ENCODE measurements at places on chromosomes 6 and 20.

GRCh38 chr6:155495011-155495768 lies 39.6 kb upstream of the NOX3 start:
- no peak for DNase-seq

GRCh38 chr6:148745926-148746325 lies 904 bp upstream of the UST start:
- no peak for DNase-seq

- peak; percentile 28 for DNase-seq
These were observed 31.6 kb upstream of the LY86 start for GRCh38 chr6:6556738-6557503.

GRCh38 chr6:26158076-26158580 lies 70.9 kb downstream of the HFE start:
- no peak for DNase-seq

DNA sequence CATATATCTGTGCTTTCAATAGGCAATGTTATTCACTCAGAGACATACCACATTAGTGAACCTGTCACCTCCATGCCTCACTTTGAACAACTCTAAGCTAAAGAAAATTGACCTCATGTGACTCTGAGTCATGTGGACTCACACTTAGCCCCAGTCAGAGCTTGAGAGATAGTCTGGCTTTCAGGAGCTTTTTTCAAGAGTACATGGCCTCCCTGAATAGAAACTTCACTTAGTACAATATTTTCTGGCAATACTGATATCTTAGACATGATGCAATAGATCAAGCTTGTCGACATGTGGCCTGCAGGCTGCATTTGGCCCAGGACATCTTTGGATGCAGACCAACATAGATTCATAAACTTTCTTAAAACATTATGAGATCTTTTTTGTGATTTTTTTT lies 8.5 kb downstream of the SPTLC3 start:
- no peak for DNase-seq

- DNase-seq = peak; percentile 59
These were observed 243.7 kb downstream of the ARID1B start for GRCh38 chr6:157020881-157021343.

DNA sequence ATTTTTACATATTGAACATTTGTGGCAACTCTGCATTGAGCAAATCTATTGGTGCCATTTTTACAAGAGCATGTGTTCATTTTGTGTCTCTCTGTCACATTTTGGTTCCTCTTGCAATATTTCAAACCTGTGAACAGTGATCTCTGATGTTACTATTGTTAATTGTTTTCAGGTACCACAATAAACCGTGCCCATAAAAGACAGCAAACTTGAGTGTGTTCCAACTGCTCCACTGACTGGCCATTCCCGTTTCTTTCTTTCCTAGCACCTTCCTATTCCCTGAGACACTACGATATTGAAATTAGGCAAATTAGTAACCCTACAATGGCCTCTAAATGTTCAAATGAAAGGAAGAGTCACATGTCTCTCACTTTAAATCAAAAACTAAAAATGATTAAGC lies 79.6 kb downstream of the REV3L start:
- no peak for DNase-seq

DNA sequence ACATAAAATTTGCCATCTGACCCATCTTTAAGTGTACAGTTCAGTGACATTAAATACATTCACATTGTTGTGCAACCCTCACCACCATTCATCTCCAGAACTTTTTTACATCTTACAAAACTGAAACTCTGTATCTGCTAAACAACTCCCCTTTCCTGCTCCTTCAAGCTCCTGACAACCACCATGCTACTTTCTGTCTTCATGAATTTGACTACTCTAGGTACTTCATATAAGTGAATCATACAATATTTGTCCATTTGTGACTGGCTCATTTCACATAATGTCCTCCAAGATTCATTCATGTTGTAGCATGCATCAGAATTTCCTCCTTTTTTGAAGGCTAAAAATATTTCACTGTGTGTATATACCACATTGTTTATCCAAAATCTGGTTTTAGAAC lies 86.9 kb upstream of the SMLR1 start:
- no peak for DNase-seq

DNA sequence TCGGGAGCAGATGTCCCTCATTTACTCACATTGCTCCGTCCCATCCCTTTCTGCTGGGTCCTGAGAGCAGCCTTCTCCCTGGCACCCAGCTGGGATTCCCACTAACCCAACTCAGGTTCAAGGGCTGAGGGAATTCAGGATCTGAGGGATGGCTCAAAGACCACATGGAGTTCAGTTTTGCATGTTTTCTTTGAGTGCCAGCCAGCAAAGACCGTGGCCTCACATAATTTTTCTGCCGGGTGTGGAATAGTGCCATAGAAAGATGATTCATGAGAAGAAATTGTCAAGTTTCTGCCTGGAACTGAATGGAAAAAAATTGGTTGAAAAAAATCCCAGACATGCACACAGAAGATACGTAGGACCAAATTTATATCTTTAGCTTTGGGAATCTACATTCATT lies 168.6 kb downstream of the CD83 start:
- DNase-seq = no peak

- no peak for DNase-seq
These were observed 44.7 kb downstream of the RSPH3 start for GRCh38 chr6:158955255-158955654.

- DNase-seq = no peak
These were observed 13.5 kb upstream of the ENPP4 start for GRCh38 chr6:46116289-46116688.

DNA sequence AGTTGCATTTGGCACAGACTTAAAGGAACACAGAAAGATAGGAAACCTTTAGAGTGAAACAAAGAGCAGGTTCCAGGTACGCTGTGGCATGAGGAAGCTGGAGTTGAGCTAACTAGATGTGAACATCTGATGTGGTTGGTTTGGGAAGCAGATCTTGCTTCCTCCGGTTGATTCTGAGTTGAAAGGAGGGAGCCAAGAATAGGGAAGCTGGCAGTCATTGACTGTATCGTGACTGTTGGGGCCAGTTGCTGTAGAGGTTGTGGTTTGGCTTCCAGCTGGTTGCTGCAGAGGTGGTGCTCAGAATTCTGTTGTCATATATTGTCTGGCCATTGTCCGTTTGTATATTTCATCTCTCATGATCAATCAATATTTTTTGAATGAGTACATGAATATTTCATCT lies 325.9 kb downstream of the PLCB1 start:
- no peak for DNase-seq

DNA sequence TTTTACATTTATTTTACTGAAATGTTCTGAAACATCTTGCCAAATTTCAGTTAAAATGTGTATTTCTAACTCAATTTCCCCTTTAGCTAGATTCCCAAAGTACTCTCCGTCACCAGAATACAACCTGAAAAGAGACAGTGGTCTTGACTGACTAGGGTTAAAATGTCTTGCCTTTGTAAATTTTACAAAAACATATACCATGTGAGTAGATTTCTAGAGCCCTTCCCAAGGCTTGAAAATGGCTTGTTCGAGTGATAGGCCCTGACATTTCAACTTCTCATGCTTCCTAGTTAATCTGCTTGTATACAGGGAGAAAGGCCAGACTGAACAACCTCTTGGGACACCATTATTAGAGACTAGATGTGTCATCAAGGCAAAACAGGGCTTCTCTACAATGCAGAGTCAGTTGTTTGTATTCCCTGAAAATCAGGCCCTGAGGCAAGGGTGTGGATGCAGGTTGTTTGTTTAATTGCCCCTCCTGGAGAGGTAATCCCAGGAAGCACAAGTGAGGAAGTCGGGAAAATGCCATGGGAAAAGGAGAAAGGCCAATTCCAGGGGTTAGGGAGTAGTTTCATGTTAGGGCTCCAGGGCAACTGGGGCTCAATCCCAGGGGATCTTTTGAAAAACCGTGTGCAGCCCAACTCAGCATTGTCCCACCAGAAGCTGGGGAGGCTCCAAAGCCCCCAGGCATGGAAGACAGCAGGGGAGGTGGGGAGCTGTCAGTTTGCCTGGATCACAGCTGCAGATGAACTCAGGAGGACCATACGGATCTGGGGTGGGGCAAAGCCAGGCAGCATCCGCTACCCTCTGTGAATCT lies 11.6 kb upstream of the TFB1M start:
- DNase-seq = no peak

DNA sequence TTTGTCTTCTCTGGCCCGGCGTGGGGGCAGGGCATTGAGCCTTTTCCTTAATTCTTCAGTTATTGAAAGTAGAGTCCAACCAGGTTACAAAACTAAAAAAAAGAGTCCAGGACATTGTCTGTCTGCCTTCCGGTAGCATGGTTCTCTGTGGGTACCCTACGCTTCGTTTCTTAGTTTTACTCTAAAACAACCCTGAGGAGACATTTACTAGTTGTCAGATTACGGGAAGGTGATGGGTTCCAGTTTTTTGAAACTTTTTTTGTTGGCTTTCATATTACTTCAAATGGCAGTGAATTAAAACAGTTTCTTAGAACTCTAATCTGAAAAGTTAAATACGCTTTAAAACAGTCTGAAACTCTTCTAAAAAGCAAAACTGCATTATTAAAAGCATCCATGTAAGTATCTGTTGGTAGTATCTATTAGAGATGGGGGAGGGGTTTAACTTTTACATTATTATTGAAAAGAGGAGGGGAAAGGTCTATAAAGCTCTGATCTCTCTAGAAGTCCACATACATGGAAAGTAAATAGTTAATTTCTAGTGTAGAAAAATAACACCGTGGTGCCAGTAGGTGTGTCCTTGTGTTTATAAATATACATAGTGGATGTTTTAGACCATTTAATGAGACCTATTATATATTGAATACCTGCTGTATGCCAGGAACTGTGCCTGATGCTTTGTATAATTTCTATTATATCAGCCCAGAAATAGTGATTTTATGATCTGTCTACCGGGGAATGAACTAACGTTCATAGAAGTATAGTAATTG lies 2.2 kb downstream of the BICRAL start:
- peak; percentile 69 for DNase-seq

DNA sequence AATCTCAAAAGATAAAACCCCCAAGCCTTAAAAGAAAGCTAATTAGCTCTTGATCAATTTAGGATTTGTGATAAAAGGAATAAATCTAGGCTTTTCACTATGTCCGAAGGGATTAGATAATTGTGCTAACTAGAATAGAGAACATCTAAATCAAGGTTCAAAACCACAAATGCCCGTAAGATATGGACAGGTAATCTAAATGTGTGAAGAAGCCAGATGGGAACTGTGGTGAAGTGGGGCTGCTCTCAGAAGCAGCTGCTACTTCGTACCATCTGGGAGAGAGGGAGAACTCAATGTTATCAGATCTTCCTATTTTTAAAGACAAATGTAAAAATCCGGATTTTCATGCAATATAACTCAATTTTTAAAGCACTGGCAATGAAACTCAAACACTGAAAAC lies 44.2 kb downstream of the NCOA6 start:
- no peak for DNase-seq

DNA sequence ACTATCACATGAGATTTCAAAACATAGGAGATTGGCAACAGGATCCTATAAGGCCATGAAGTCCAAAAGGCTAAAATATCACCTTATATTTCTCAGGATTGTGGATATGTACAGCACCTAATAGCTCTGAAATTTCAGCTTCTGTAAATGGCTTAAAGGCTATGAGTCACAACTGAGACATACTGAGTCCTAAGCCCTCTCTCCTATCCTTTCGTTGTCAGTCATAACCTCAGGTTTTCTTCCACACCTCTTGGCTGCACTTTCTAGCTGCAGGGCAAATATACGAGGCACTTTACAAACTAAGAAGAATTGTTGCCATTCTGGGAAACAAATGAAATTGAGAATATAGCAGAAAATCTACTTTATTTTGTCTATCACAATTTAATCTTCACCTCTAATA lies 969.9 kb upstream of the EPHA7 start:
- DNase-seq = no peak

- no peak for DNase-seq
These were observed 104.5 kb downstream of the DHX35 start for GRCh38 chr20:39066471-39067242.

DNA sequence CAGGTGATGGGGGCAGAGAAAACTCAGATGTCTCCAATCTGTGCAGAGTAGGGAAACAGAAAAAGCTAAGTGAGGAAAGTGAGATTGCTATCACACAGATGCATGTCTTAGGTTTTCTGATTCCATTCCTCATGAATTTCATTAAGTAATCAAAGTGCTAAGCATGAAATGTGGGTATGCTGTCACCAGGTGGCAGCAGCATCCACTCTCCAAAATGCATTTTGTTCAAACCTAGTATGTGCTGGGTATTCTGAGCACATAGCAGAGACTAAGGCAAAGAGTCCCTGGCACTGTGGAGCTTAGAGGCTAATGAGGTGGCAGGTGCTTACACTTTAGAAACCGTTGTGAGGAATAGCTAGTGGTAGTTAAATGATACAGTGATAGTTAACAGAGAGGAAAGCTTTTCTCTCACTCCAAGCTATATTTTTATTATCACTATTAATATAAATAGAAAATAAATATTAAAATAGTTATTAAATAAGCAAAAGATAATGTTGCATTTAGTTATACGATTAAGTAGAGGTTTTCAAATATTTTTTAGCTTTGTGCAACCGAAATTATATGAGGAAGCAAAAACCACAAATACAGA lies 179.5 kb downstream of the CDH26 start:
- peak; percentile 46 for DNase-seq

GRCh38 chr20:48606172-48606840 lies 221.5 kb downstream of the PREX1 start:
- no peak for DNase-seq

GRCh38 chr6:45378334-45378926 lies 696 bp upstream of the SUPT3H start:
- no peak for DNase-seq

GRCh38 chr6:6246544-6246943 lies 73.9 kb downstream of the F13A1 start:
- no peak for DNase-seq

- no peak for DNase-seq
These were observed 104.7 kb downstream of the ZFP64 start for GRCh38 chr20:52086878-52087277.

GRCh38 chr6:47967843-47968242 lies 143.2 kb downstream of the PTCHD4 start:
- no peak for DNase-seq

Data from hematopoietic multipotent progenitor cell treated with erythropoietin and hydrocortisone succinate and interleukin-3 and kit ligand, for 15 days (in vitro differentiated cells).